ENCODE measurements at places on chromosomes 4 and X.

- H3K4me1 ChIP-seq, result no peaks in the 10 kb centered on the region
- no peak for DNase-seq
- peak overlapping the region; percentile 45 for H3K4me3 ChIP-seq
- no peak overlapping the region for H3K27ac ChIP-seq
- H3K27me3 ChIP-seq, result no peaks in the 10 kb centered on the region
Measured at GRCh38 chrX:39819921-39820849, 277.6 kb downstream of the BCOR start.

- no peak overlapping the region for H3K27ac ChIP-seq
- no peaks in the 10 kb centered on the region for H3K27me3 ChIP-seq
- H3K4me3 ChIP-seq, result no peak overlapping the region
- no peak for DNase-seq
- H3K36me3 ChIP-seq, result no peaks in the 10 kb centered on the region
- H3K4me1 ChIP-seq, result no peaks in the 10 kb centered on the region
Measured at GRCh38 chrX:150472306-150472705, 96.1 kb upstream of the MTM1 start.

- no peak overlapping the region for H3K27ac ChIP-seq
- H3K4me3 ChIP-seq, result no peak overlapping the region
- H3K27me3 ChIP-seq, result no peaks in the 10 kb centered on the region
- no peaks in the 10 kb centered on the region for H3K4me1 ChIP-seq
Measured at GRCh38 chr4:128604840-128605239, 204.7 kb upstream of the JADE1 start.

DNA sequence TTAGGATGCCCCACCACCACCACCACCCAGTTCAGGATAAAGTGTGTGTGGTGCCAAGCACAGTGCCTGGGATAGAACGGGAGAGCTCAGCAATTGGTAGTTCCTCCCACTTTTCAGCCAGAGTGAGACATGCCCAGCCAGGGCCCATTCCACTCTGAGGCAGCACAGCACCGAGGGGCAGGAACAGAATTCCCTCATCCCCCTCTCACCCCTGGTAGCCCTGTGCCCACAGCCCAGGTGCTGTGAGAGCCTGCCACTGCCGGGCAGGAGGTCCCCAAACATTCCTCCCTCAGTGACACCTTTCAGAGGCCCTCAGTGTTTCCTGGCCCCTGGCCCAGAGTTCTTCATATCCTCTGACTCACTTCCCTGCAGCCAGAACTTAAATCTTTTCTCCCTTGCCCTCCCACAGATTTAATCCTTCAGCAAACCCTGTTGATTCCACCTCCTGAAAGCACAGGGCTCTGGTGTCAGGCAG lies 8.1 kb downstream of the RIPPLY1 start:
- no peak overlapping the region for H3K4me3 ChIP-seq
- no peaks in the 10 kb centered on the region for H3K36me3 ChIP-seq
- H3K27ac ChIP-seq, result no peak overlapping the region
- DNase-seq, result no peak
- H3K4me1 ChIP-seq, result no peaks in the 10 kb centered on the region
- H3K27me3 ChIP-seq, result no peaks in the 10 kb centered on the region

DNA sequence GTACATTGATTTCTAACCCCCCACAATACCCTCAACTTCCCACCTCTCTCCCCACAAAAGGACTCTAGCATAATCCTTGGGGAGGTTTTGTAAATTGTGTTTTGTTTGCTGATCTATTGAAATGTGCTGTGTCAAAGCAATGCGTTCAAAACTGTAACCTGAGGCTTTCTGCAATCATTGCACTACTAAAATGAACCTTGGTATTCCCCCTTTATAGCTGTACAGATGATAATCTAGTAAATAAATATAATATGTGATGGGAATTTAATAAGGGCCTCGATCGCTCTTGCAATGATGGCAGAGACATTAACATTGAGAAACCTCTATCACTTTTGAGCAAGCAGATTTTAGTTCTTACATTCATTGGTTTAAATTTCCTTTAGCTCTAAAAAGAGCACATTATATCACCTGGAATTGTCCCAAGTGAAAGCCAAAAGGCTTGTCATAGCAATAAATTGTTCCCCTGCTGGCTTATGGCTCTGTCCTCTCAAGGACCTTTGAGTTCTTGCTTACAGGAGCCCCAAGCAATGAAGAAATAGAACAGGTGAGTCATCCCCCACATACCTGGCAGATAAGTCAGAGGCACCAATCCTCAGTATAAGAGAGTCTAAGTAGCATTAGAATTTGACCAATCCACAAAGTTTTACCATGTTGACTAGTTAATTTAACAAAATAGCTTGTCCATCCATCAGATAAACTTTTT lies 18.4 kb upstream of the ACE2 start:
- H3K27ac ChIP-seq, result no peak overlapping the region
- H3K27me3 ChIP-seq, result no peaks in the 10 kb centered on the region
- no peaks in the 10 kb centered on the region for H3K36me3 ChIP-seq
- H3K4me3 ChIP-seq, result no peak overlapping the region
- no peak for DNase-seq
- H3K4me1 ChIP-seq, result no peaks in the 10 kb centered on the region

DNA sequence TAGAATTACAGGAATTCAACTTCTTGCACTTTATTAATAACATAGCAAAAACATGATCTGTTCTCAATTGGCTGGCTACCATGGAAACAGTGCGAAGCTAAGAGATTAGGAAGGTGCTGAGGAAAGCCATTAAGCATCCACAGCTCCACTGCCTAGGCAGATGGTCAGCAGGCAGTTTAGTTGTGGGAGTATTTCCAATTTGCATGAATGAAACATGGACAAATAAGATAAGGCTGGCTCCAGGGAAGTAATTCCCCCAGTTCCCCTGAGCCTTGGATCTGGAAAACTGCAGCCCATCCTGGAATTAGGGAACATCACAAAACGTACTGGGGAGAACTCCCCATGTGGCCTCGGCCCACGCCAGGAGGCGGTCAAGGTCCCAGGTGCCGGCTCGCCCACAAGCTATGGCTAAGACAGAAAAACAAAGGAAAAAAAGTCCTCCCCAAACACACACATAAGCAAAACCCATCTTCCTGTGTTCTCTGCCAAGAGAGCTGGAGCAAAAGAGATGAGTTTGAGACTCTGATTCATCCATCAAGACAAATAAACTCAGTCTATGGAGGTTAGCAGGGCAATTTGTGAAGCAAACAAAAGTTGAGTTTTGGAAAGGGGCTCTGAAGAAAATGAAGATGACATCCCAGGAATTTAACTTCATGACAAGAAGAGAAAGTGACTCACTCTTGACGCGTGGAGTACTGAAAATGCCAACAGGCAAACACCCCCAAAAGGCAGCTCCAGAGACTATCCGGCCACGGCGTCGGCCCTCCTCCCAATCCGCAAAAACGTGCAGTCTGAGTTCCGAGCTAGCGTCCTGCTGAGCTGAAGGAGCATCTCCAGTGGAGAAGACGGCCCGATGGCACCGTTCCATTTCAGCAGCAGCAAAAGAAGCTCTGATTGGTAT lies 45.1 kb downstream of the IGFBP7 start:
- H3K27me3 ChIP-seq, result no peaks in the 10 kb centered on the region
- DNase-seq, result peak; percentile 78
- H3K4me1 ChIP-seq, result peaks cover 14% of the 10 kb centered on the region

DNA sequence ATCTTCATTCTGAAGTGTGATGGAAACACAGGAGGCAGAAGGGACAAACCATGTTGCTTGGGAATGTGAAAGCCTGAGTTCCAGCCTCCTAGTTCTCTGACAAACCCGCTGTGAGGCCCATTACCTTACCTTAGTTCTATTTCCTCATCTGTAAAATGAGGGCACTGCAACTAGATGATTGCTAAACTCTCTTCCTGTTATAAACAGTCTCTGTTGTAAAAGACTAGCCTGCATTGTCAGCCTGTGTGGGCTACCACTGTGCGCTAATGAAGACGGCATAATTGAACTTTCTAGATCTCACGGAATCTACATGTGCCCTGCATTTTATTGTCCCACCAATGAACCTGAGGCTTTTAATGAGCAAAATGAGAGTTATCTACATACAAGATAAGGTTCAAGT lies 147.2 kb downstream of the AFF2 start:
- no peak overlapping the region for H3K27ac ChIP-seq
- no peaks in the 10 kb centered on the region for H3K36me3 ChIP-seq
- H3K27me3 ChIP-seq, result no peaks in the 10 kb centered on the region
- no peak overlapping the region for H3K4me3 ChIP-seq

GRCh38 chr4:99670409-99671073 lies 12.9 kb upstream of the C4orf54 start:
- no peak for DNase-seq
- H3K4me1 ChIP-seq, result no peaks in the 10 kb centered on the region
- no peak overlapping the region for H3K4me3 ChIP-seq
- no peak overlapping the region for H3K27ac ChIP-seq

DNA sequence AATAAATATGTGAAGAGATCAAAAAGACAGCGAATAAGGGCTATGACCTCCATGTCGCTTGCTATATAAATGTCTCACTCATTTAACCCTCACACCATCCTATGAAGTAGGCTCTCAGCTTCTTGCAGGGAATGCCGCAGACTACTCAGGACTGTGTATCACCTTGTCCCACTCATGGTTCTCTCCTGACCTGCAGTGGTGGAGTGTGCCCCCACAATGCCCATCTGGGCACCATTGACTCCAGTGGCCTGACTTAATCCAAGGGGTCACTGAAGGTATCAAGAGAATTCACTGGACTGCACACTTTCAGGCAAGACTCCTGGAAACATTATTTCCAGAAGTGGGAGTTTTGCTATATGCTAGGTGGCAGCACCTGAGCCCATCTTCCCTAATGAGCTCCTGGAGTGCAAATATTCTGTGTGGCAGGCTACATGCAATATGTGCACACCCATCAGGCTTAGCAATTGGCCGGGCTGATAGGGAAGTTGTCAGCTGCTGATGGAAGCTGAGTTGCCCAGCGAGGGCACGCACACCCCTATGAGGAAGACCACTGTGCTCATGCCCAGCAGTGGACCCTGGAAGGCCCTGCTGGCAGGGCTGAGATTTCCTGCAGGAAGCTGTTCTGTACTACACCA lies 8.2 kb upstream of the EFNB1 start:
- no peak overlapping the region for H3K27ac ChIP-seq
- no peaks in the 10 kb centered on the region for H3K27me3 ChIP-seq
- no peak for DNase-seq
- H3K4me3 ChIP-seq, result no peak overlapping the region

DNA sequence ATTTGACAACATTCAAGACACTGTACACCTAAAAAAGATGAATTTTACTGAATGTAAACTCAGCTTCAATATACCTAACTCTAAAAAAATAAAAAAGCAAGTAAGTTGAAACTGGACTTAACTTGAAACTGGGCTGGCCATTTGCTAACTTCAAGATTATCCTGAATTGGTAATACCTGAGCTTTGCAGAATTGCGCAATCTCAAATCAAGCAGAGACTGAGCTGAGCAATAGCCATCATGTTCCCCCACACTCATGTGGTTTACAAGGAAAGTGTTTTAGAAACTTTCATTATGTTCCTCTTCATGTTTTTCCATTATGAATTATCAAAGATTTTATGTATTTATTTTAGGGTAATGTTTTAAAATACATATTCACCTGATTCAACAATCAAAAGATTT lies 38.7 kb downstream of the ANXA5 start:
- DNase-seq, result no peak
- H3K4me1 ChIP-seq, result no peaks in the 10 kb centered on the region
- no peak overlapping the region for H3K4me3 ChIP-seq
